Smooth muscle cell of bladder (primary cell): ENCODE measurements at places on chromosomes 12 and 14. TPM values are rescaled to one million over a fixed set of nuclear protein-coding genes. Genes with fewer than 3 reads are reported as not detected.

Gene PTGR2
- 4.3 and 4.4 TPM in 2 replicates for total RNA-seq

Gene SYT1
- 1.6 and 2.0 TPM in 2 replicates for total RNA-seq

Gene RPL6
- 986 and 1,061 TPM in 2 replicates for total RNA-seq

Gene DAO
- total RNA-seq: 0.09 TPM in 1 of 2 replicates, not detected in the other

Gene TC2N
- 0.28 and 0.65 TPM in 2 replicates for total RNA-seq

Gene RPS6KL1
- total RNA-seq: 0.28 and 0.46 TPM in 2 replicates

Gene PLD4
- total RNA-seq: 0.09 and 0.14 TPM in 2 replicates

Gene UBE3B
- 27.6 and 36.3 TPM in 2 replicates for total RNA-seq

Gene SDSL
- 17.5 and 18.3 TPM in 2 replicates for total RNA-seq

Gene CCDC196
- total RNA-seq: not detected in 2 replicates

Gene NT5DC3
- 3.4 and 6.2 TPM in 2 replicates for total RNA-seq
